OCI-M1 (cell line): ENCODE measurements at places on chromosomes 12 and 14.
A peak's percentile ranks its signal among the peaks of the same experiment; 100 is the strongest.

DNA sequence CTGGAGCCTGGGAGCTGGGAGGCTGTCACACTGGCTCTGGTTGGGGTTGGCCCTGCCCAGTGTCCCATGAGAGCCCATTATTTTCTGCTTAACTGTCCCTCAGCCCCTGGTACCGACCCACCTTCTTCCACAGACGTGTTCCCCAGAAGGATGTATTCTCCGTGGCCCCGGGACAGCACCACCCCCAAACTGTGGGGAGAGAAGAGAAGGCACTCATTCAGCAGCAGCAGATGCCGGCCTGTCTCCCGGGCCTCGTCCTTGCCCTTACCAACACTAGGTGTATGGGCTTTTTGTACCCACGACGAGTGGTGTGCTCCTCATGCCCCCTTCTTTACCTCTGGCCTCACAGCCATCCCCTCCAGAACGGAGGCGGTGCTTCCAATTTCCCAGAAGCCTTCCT lies 38.1 kb downstream of the LRTM2 start:
- no peak for DNase-seq

DNA sequence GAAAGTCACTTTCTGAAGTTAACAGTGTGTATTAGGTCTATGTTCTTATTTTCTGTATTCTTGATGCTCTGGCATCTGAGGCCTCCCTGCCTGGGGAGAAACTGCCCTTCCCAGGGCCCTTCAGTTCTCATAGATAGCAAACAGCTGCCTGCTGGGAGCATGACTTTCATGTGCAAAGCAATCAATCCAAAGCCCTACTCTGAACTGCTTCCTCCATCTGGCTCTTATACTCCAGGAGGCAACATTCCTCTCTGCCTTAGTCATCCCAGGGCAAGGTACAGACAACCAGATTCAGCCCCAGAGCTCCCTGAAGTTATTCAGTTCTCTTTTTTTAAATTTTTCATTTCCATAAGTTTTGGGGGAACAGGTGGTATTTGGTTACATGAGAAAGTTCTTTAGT lies 41.7 kb upstream of the RIN3 start:
- DNase-seq: no peak

DNA sequence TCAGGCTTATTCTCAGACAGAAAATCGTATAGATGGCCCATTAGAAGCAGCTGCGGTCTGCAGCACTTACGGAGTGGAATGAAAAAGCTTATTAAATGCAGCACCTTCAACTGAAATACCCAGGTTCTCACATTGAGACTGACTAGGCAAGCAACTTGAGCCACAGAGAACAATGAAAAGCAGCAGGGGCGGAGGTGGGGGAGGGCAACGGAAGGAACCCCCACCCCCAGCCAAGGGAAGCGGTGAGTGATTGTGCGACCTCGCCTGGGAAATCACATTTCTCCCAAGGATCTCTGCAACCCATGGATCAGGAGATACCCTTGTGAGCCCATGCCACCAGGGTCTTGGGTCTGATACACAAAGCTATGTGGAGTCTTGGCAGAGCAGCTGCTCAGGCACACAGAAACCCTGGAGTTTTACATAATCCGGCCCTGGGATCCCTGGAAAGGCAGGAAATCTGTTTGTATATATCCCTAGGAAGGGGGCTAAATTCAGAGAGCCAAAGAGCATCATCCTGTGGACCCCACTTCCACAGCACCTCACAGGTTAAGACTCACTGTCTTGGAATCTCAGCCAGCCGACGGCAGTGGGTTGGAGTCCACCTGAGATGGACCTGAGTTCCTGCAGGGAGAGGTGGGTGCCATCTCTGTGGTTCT lies 38.1 kb downstream of the PZP start:
- DNase-seq: no peak

DNA sequence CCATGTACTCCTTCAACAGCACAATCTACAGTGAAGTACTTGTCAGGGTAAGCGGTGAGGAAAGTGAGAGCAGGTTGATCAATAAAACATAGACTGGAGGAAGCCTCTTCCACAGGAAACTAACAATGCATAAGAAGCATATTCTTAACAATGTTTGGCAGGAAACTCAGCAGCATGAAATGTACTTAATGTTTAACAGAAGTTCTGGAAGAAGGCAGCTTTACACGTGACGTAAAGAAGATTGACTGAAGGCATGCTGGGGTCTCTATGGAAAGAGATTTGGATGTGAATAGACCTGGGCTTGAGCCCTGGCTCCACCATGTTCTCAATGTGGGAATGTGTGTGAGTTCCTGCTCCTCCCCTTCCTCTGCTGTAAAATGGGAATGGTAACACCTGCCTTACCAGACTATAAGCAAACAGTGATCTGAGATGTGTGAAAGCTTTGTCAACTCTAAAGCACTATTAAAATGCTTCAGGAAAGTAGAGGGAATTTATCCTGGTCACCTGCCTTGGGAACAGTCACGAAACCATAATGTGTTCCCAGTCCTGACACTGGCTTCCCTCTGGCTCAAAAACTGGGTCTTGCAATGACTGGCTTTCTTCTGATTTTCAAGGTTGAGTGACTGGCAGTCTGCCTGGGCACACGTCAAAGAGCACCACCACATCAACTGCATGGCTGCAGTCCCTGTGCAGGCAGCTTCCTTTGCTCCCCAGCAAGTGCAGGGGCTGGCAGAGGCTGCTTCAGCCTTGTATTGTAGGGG lies 384.6 kb downstream of the APAF1 start:
- no peak for DNase-seq

DNA sequence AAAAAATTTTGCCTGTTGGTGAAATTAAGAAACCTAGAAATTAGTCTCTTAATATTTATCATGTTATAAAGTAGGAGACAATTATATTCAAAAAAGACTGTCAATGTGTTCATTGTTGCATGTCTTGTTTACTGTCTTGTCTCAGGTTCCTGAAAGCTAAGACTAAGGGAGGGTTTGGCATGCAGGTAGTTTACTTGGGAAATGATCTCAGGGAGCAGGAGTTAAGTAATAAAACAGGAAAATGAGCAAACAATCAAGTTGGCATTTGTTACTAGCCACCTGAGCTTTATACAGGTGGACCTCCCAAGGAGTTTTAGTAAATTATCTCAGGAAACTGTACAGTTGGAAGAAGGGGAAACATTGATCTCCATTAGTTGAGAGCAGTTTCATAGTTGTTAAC lies 188.0 kb upstream of the MDGA2 start:
- DNase-seq: no peak

- DNase-seq: peak; percentile 32
Observed at GRCh38 chr12:123106640-123107359, 44.1 kb downstream of the PITPNM2 start.

- DNase-seq: no peak
Observed at GRCh38 chr12:11133816-11134215, 628 bp downstream of the TAS2R30 start.

GRCh38 chr14:89540009-89540829 lies 123.2 kb upstream of the FOXN3 start:
- DNase-seq: no peak

DNA sequence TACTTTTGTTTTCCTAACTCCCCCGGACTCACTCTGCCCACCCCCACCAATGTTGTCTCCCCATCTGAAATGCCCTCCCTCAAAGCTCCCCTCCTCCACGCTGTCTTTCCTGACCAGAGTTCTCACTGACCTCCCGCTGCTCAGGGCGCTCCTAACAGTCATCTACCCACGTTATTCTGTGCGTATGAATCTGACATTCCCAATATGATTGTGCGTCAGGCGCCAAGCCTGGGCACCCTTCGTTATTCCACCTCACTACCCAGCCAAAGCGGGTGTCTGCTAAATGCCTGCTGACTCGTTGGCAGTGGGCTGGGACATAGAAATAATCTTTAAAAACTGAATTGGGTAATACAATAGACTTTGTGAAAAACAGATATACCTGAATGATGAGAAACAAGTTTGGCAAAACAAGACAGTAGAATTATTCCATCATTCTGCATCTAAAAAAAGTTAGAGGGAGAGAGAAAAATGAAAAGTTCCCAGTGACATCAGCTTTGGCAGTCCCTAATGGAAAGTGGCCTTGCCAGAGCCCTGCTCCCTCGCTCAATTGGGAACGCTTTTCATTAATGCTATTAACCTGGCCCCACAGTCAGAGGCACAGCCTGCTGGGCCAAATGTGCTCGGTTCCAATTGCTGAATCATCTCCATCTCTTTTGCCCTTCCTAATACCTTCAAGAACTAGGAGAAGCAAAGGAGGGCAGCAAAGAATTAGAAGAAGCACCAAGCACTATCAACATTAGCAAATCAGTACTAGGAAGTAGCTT lies 74.0 kb upstream of the PLXNC1 start:
- no peak for DNase-seq

DNA sequence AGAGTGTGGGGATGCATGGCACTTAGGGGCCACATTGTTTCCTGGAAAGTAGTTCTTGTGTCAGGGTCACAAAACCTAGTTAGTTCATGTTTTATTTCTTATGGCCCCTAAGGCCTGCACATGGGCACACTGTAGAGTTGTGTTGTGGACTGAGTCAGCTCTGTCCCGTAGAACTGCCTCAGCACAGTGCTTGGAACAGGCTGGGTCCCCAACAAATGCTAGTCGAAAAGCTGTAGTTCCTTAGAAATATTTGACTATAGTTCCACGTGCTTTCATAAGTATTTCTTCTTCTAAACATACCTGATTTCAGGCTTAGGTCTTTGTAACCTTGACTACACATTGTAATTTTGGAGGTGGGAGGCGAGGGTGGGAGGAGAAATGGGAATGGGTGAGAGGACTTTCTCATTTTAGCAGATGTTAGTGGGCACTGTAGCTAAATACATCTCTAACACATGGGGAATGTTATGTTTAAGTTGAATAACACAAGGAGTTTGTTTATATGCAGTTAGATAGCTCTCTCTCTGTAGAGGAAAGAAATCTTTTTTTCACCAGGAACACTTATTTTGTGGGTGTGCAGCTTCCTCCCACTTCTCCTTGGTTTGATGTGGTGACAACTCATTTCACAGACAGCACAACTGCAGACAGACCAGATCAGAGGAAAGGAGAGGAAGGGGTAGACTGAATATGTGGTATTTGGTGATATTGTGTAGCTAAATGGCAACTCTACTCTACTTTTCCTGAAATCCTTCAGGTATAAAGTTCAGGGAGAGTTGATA lies 39.5 kb upstream of the DACT1 start:
- DNase-seq: no peak

GRCh38 chr14:83870546-83871270 lies 1659.2 kb upstream of the FLRT2 start:
- no peak for DNase-seq

GRCh38 chr12:56878010-56878339 lies 56.2 kb downstream of the SDR9C7 start:
- peak; percentile 93 for DNase-seq

GRCh38 chr12:109753959-109754358 lies 40.3 kb downstream of the FAM222A start:
- DNase-seq: no peak

- no peak for DNase-seq
Observed at GRCh38 chr12:6978188-6978587, 7.5 kb downstream of the EMG1 start.

GRCh38 chr14:41758011-41758665 lies 151.5 kb downstream of the LRFN5 start:
- DNase-seq: no peak

GRCh38 chr14:80770114-80770908 lies 171.2 kb downstream of the CEP128 start:
- no peak for DNase-seq

DNA sequence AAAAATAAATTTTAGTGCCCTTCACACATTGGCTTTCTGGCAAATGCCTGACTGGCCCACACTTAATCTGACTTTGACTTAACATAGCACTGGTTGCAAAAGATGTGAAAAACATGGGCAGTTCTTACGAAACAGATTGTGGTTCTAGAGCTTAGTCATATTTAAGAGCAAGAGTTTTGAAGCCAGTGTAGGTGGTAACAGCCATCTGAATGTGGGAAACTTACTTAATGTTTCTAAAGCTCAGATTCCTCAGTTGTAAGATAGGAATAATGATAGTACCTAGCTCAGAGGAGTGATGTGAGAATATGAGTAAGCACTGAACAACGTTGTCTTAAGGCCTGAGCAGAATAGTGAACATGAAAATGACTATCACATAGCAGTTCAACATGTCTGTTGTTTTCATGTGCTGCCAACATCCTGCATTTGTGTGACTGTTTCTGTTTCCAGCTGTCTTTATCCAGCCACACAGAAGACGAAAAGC lies 262.7 kb downstream of the SYT1 start:
- peak; percentile 18 for DNase-seq

DNA sequence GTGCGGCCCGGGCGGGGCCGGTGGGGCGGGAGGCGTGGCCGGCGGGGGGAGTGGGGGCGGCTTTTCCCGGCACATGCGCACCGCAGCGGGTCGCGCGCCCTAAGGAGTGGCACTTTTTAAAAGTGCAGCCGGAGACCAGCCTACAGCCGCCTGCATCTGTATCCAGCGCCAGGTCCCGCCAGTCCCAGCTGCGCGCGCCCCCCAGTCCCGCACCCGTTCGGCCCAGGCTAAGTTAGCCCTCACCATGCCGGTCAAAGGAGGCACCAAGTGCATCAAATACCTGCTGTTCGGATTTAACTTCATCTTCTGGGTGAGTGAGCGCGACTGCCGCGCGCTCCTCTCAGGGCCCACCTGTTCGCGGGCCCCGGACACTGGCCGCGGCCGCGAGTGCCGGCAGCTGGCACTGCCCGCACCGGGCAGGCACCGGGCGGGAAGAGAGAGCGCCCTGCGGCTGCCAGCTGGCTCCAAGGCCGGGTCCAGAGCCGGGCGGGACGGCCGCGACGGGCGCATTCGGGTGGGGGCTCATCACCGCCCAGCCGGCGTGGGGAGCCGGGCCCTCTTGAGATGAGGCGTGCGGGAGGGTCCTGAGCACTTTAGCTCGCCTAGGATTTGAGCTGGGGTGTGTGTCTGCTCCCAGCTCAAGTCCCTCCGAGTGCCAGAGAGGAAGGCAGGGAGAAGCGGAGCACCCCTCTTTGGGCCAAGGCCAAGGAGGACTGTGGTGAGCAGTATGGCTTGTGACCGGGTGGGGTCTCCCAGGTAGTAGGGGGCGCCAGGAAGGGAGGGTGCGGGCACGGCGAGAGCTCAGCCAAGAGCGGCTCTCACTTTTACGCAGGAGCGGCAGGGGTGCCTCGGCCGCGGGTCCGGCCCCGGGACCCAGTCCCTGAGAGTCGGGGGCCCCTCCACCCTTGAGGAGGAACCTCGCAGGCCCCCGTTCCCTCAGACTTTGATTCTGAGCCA lies at the start of gene CD9:
CD9 (plus strand) TSS at position 145 of the 957 bp plus-strand sequence; CDS start at position 245, 100 bp downstream.
- DNase-seq: no peak

- DNase-seq: no peak
Observed at GRCh38 chr12:131098178-131098981, 144.7 kb downstream of the ADGRD1 start.

GRCh38 chr12:75859868-75860267 lies 171.7 kb downstream of the PHLDA1 start:
- no peak for DNase-seq

- no peak for DNase-seq
Observed at GRCh38 chr12:77923882-77924281, 93.2 kb downstream of the NAV3 start.

- DNase-seq: peak; percentile 55
Observed at GRCh38 chr14:59482541-59483331, 1.5 kb downstream of the L3HYPDH start.

GRCh38 chr12:124621296-124621660 lies 53.9 kb upstream of the NCOR2 start:
- DNase-seq: no peak

- peak; percentile 78 for DNase-seq
Observed at GRCh38 chr14:71339650-71340415, 432.6 kb downstream of the PCNX1 start.
